ENCODE measurements at places on chromosomes 4 and X.
A peak's percentile ranks its signal among the peaks of the same experiment; 100 is the strongest.

GRCh38 chr4:180587379-180587778 lies 1655.8 kb upstream of the TENM3 start:
- no peak for DNase-seq

GRCh38 chr4:17218786-17219185 lies 293.1 kb downstream of the QDPR start:
- DNase-seq = no peak

DNA sequence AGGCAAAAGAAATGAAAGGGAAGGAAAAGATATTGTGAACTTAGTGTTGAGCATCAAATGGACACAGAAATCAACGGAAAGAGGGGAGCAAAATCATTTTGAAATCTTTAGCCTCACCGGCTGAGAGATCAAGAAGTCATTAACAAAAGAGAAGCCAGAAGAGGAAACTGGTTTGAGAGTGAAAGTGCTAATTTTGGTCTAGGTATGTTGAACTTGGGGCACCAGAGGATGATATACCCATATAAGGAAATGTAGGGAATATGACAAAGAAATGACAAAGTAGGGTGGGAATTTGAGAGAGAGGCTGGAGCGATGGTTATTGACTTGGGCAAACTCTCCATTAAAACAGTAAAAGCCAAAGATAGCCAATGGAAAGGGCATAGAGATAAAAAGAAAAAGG lies 183.4 kb upstream of the ATOH1 start:
- no peak for DNase-seq

GRCh38 chrX:12981880-12982279 lies 7.0 kb downstream of the TMSB4X start:
- DNase-seq = no peak

GRCh38 chrX:137519459-137519858 lies 46.5 kb upstream of the ZIC3 start:
- DNase-seq = no peak

DNA sequence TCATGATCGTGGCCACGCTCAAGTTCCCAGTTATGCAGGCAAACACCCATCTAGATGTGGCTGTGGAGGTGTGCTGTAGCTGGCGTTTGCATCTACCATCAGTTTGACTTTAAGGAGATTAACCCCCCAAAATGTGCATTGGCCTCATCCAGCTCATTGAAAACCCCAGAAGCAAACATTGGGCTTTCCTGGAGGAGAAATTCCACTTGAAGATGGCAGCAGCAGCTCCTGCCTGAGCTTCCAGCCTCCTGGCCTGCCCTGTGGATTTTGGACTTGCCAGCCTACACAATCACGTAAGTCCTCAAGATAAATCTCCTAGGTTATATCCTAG lies 30.2 kb upstream of the SLC25A6 start:
- no peak for DNase-seq

GRCh38 chr4:174352061-174352819 lies 68.5 kb downstream of the CEP44 start:
- no peak for DNase-seq

DNA sequence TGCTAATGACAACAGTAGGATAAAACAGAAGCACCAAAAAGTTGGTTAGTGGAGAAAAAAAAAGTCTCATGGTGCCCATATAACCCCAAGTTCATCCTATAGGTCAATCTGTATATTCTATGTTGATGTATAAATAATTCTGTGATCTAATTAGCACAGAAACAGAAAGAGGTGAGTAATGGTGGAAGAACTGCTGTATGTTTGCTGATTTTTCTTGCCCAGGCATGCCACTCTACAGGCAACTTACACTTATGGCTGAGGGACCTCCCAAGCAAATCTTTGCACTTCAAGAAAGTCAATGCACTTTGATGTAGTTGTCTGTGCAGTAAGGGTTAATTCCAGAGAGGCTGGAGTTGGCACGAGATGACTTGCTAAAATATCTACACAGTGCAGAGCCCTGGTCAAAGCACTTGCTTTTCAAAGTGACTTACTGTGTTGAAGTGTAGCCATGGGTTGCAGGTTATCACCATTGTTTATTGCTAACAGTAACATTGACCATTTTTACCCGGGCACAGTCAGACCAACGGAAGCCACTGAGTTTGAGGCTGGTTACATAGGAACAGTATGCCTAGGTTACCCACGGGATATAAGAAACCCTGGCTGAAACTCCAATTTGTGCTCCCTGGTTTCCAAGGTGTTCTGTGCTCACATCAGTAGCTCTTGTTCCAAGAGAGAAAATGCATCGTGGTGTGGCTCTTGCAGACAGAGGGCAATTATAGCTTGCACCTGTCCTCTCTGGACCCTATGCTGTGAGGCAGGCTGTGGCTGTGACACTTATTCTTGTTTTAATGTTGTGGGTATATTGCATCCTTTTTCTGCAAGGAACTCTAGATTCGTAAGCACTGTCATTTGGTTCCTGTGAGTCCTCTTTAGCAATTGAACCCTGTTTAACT lies 141.3 kb upstream of the FTHL17 start:
- no peak for DNase-seq

DNA sequence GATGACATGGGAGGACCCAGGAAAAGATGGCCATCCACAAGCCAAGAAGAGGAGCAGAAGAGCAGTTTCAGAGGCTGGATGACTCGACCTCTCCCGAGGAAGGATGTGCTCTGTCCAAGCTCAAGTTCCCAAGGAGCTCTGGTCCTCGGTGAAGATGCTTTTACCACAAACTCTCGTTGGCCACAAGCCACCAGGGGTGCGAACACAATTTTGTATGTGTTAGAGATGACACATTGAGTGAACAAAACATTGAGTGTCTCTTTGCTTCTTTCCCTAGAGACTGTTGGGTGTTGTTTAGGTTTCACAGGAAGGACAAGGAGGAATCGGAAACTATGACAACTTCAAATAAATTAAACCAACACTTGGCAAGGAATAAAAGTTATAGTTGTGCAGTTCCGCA lies 26.3 kb downstream of the FGFBP1 start:
- no peak for DNase-seq

DNA sequence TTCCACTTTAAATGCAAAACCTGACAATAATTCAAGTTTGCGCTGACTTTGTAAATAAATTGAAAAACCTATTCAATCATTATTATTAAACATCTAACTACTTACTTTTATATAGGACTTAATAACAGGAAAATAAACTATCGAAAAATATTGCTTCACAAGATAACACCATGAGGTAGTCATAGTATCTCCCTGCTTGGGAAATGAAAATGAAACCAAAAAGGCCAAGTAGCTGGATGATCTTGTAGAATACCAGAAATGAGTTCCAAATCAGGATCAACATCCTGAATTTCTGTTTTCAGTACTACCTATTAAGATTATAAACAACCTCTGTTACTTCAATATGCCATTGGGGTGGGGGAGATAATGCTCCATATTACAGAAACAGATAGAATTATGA lies 58.9 kb downstream of the CHIC2 start:
- peak; percentile 5 for DNase-seq

GRCh38 chr4:40173470-40173875 lies 23.4 kb upstream of the RHOH start:
- no peak for DNase-seq

GRCh38 chr4:55444827-55445226 lies 49.1 kb downstream of the TMEM165 start:
- DNase-seq = peak; percentile 41

DNA sequence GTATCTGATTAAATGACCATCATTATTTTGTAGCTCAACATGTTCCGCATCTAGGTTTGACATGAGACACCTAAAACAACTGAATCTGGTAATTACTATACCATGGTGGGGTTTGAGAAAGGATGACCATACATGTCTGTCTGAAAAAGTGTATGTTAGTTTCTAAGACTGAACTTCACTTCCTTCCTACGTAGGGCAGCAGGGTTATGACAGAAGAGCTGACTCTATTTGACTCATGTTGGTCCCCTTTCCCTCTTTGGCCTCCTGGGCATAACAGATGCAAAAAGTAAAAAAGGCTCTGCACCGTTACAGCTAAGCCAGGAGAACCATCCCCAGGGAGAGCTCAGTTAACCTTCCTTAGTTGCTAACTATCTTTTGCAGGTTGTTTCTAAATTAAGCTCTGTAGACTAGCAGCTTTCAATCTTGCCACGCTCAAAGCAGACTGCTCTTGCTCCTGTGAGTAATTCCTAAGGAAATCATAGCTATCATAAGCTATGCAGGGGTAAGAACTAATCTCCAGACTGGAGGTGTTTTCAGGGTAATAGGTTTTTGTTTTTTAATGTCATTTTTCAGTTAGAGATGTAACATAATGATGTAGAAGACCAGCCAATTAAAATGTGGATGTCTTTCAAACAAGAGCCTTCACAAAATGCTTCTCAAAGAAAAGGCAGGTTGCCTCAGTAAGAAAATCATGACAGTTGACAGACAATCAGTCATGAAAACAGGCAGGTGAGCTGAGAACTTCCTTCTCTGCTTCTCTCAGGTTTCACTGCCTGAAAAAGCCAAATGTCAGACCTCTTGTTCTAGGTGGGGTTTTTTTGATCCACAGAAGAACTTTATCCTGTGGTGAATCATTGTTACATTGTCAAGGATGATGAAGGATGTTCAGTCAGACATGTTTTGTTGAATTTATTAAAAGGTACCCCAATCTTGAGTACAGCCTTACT lies 66.9 kb upstream of the DAPP1 start:
- no peak for DNase-seq

GRCh38 chr4:75321484-75321883 lies 192.7 kb downstream of the RCHY1 start:
- no peak for DNase-seq

DNA sequence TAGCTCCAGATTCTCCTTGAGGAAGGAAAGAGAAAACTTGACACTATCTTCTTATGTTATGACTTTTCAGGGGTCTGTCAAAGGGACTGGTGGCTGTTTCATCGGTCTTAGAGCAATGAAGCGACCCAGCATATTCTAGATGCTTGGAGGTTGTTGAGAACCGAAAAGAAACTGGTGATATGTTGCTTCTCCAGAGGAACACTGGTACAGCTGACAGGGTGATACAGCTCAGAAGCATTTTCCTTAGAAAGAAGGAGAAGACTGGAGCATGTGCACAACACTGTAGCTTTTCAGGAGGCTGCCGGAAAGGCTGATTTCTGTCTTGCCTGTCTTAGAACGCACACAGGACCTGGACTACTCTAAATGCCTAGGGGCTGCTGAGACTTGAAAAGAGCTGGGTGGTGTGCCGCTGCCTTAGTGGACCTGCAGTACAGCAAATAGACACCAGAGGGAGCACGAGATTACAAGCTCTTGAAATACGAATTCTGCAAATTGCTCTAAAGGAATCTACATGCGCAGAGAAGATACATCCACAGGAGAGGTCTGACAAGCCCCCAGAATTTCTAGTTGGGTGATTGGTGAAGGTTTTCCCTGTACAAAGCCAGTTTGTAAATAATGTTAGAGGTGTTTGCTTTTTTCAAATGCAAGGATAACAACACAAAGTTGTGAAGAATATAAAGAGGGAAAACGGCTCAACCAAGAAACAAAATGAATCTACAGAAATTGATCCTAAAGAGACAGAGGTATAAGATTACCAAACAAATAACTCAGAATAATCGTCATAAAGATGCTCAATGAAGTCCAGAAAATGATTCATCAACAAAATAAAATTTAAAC lies 223.1 kb upstream of the DMD start:
- DNase-seq = peak; percentile 39

DNA sequence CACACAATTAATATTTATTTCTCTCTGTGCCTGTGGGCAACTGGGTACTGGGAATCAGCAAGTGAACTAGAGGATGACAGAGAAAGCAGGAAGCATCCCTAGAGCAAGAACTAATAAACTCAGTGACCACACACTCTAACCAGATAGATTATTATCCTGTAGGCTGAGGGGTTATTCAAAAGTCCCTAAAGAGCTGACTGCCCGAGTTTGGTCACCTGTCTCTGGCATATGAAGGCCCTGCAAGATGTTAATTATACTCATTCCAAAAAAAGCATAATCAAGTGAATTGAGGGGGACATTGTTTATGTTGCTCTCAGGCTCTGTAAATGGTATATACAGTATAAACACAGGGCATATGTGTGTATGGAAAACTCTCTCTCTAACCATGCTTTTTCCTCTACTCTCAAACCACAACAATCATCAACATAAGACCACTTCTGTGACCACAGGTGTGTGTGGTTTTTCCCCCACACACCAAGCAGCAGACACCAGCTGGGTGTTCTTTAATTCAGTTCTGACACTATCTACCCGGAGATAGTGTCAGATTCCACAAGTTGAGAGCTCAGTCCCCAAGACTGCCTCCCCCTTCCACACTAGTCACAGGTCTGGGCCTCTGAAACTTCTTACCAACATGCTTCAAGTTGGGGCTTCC lies 6.2 kb upstream of the HPSE start:
- DNase-seq = no peak

GRCh38 chr4:116959045-116959444 lies 126.3 kb downstream of the TRAM1L1 start:
- no peak for DNase-seq

DNA sequence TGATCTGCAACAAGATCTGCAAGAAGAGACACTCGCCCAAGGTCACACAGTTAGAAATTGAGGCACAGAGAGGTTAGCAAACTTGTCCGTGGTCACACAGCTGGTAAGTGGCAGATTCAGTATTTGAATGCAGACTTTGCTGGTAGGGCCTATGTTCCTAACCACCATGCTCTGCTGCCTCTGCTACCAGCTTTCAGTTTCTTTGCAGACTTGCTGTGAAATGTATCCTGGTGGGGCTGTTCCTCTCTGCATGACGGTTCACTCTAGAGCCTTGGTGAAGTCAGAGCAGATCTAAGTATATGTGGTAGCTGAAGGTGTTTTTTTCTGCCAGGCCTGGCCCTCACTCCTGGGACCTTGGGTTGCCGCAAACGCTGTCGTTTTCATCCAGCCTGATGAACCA lies 87.1 kb downstream of the BEND2 start:
- DNase-seq = no peak

- DNase-seq = no peak
These were observed 8.0 kb upstream of the FGFRL1 start for GRCh38 chr4:1003271-1004070.

DNA sequence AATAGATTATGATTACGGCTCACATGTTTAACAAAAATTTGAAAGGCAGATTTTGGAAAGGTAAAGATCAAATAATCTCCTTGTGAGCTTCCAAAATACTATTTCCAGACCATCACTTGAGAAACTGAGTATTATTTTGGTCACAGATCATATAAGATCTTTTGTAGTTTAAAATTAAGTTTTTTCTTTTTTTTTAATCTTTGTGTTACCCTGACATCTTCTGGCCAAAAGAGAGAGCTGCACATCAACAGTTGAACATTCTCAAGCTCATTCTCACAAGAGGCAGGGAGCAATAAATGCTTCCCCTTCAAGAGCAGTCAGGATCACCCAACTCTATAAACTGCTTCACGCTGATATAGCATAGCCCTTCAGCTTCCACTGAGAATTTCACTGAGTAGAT lies 15.9 kb downstream of the TMEM192 start:
- peak; percentile 2 for DNase-seq

GRCh38 chrX:110389570-110389969 lies 30.9 kb downstream of the RTL9 start:
- no peak for DNase-seq

GRCh38 chr4:152585023-152585441 lies 49.1 kb upstream of the FBXW7 start:
- DNase-seq = no peak

DNA sequence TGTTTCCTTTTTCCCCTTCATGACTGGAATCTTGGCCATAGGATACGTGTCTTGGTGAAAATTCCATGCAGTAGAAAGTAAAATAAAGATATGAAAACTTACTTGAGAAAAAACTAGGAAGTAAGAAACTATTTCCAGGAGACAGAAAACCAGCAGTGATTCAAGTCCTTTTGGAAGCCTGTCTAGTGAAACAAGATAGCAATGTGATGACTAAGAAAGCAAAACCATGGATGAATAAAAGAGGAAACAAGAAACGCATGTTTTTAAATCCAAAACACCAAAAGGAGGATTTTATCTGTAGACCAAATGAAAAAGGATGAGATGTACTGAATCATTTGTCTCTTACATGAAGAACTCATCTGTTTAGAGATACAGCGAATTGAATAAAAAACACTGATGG lies 1430.0 kb downstream of the ARAP2 start:
- DNase-seq = no peak

Measured in erythroblast (primary cell).